Left kidney (tissue), 8 donors: ENCODE measurements at places on chromosomes 12 and 14.

GRCh38 chr12:53208877-53209463, 1.9 kb upstream of the ITGB7 start:
- no peak for DNase-seq

DNA sequence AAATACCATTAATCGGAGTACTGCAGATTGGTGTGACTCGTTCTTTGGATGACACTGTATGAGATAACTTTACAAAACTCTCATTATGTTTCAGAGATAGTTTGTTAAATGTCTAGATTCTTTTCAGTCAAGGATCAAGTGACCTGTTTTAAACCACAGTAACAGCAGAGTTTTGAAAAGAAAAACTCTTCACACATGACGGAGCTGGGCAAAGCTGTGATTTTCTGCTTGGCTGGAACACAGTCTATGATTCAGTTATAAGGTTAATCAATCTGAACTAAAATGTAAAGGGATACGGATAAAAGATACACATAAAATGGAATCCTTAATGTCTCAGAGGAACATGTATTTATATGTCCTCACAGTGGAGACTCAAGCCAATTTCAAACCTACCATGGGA, 573.2 kb downstream of the PRKD1 start:
- DNase-seq: no peak

DNA sequence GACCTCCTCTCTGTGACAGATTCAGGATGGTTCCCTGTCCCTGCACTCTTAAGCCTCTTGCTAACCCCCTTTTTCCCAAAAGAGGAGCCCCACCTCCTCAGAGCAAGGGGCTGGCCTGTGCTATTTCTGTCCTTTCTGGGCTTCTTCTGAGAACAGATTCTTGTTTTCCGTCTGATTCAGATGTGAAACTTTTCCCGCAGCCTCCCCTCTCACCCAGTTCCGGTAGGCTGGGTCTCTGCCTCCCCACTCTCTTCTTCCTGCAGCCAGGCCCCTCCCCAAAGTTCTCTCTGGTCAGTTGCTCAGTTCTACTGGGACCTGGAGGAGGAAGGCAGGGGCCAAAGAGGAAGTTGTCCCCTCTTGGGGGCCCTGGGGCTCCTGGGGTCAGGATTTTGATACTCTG, 11.8 kb downstream of the PDE1B start:
- DNase-seq: no peak

GRCh38 chr12:15146585-15146984, 74.6 kb downstream of the RERG start:
- no peak for DNase-seq

GRCh38 chr12:9027161-9028059, 38.1 kb downstream of the KLRG1 start:
- DNase-seq: no peak

DNA sequence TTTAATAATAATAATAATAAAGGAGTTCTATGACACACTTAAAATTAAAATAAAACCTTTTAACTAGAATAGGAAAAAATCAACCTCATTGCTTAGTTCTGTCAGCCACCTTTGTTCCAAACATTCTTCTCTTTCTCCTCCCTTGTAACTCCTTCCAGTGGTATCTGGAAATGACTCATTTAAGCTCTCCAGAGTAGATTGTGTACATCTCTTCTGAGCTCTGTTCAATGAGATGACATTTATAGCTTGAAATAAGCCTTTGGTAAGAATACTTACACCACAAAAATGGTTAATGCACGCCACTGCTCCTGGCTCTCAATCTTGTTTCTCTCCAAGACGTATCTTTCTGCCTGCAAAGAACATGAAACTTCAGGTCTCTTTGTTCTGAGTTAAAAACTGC, 70.3 kb downstream of the STAB2 start:
- no peak for DNase-seq

- peak; percentile 79 for DNase-seq
These were observed 38.3 kb downstream of the ATF7IP start for GRCh38 chr12:14403711-14404196.

DNA sequence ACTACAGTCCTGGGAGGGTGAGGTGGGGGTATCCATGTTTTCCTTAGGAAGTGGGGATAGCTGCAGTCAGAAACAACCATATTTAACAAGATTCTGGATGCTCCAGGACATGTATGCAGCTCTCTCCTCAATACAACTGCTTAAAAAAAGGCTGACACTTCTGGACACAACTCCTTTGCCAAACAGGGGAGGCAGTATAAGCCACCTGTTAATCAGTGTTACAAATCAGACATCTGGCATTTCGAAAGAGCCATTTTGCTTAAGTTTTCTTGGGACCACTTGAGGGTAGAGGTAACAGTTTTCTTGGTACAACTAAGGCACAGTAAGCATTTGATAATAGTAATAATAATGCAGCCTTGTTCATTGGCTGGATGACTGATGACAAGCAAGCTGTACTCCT, 47.1 kb downstream of the RPGRIP1 start:
- DNase-seq: no peak

- peak; percentile 38 for DNase-seq
These were observed 46.5 kb upstream of the TSPAN11 start for GRCh38 chr12:30880061-30880460.

- peak; percentile 24 for DNase-seq
These were observed 58.6 kb downstream of the TBX3 start for GRCh38 chr12:114625294-114625851.

- no peak for DNase-seq
These were observed 360.5 kb downstream of the APAF1 start for GRCh38 chr12:99005601-99006000.

DNA sequence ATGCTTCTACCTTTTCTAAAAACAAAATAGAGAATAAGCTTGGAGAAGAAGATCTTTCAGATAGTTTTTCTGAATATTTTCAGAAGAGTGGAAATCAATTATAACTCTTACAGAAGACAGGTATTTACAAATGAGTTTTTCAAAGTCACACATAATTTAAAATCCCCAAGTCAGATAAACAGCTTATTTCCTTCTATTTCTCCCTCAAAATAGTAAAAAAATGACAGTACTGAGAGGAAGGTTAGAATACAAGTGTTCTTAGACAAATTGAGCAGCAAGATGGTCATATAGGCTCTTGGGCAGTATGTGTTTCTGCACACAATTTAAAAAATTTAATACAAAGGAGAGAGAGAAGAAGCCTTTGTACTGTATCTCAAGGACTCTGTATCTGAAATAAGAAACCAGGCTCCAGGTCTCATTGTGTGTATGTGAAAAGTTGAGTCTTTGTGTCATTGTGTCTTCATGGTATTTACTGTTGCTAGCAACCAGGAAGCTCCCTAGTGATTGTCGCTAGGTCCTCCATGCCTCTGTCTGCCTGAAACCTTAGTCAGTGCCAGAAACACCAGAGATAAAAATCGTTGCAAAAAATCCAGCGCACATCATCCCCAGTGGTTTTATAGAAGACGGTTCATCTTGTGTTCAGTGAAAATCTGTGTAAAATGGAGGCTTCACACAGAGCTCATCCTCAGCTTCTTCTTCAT, 12.9 kb upstream of the TUBA1A start:
- no peak for DNase-seq

GRCh38 chr14:69318901-69319475, 59.0 kb downstream of the GALNT16 start:
- no peak for DNase-seq

GRCh38 chr12:99059824-99060511, 414.9 kb downstream of the APAF1 start:
- peak; percentile 42 for DNase-seq

DNA sequence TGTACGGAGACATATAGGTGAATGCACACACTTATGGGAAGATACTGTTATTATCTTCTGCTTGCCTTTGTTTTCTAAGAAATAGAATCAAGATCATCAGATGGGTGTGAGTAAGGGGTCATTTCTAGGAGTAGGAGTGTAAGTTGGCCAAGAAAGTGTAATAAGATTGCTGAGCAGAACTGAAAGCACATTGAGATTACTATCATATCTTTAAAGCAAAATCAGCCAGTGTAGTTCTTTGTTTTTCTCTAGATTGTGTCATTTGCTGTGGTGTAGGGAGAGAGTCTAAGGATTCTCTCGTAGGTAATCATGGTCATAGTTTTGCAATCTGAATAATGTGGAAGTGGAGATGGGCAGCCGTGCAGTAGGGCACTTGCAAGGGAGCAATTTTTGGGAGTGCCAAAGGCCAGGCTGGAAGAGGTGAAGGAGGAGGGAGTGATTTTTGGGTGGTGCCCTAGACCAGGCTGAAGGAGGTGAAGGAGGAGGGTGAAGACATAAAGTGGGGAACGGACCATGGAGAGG, 131.6 kb downstream of the RGS6 start:
- no peak for DNase-seq

DNA sequence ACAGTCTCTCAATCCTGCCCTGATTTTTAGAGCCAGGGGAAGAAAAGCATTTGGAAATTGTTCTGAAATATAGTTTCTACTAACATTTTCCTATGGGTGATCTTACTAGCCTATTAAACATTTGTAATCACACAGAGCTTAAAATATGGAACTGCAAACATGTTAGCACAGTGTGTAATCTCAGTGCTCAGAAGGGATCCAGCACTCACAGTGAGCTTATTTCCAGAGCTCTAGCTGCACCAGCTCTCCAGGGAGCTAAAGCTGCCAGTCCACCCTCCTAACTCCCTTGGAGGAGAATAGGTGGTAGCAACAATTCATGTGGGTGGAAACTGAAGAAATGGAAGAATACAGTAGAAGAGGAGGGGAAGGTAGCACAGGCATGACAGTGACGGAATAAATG, 64.9 kb upstream of the SYT1 start:
- DNase-seq: no peak

DNA sequence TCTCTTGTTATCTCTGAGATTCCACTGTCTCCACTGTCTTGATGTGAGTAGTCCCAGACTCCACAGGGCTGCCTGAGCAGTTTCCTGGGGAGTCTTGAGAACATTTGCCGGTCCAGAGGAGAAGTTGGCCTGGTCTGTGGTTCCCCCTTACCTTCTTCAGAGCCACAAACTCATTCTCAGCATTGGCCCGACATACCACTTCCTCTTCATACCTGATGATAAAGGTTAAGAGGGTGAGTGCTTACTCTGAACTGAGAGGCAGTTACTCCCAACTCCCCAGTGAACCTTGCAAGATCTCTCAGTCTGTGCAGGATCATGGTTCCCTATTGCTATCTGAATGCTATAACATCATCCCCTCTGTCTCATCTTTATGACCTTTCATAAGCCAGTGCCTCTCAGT, 2.6 kb downstream of the KRT84 start:
- no peak for DNase-seq

GRCh38 chr12:6122201-6122600, 2.3 kb downstream of the VWF start:
- no peak for DNase-seq

DNA sequence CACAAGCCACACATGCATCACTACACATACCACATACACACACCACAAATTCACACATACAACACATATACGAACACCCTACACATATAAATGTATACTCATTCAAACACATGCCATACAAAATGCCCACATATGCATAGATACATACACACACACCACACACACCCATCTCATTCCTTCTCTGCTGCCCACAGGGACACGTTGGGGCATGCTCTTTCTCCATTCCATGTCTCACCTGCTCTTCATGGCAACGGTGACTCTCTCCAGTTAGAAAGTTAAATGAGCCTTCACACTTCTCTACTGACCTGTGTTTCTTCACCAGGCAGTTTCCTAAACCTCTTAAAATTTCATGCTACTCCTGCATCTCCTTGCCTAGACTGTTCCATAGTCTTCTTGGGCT, 1194.8 kb downstream of the BCL11B start:
- DNase-seq: no peak

DNA sequence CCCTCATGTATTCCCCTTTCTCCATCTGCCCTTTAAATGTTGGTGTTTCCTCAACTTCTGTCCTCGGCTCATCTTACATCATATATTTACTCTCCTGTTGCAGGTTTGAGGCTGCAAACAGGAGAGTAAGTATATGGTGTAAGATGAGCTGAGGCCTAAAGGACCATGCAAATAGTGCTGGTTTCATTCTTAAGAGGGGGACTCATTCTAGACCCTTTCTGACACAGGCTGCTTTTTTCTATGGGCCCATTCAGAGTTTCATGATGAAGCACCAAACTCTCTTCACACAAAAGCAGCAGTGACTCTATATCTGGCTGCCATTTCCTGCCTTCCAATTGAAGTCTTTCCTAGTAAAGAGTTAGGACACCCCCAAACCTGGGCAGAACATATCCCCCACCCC, 218.5 kb downstream of the PHLDA1 start:
- no peak for DNase-seq

DNA sequence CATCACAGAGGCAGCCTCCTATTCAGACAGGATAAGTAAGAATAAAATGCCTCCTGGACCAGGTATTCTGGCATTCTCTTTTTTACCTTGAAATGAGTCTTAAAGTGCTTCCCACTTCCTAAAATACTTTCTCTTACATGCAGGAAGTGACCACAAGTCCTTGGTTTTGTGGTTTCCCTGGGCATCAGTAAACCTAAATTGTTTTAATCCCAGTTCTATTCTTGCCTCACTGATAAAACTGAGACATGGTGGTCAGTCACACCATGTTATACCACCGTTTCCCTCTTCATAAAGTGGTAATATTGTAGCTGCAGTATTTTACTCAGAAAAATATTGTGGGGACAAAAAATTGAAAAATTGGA, 1.2 kb upstream of the SALL2 start:
- DNase-seq: no peak

DNA sequence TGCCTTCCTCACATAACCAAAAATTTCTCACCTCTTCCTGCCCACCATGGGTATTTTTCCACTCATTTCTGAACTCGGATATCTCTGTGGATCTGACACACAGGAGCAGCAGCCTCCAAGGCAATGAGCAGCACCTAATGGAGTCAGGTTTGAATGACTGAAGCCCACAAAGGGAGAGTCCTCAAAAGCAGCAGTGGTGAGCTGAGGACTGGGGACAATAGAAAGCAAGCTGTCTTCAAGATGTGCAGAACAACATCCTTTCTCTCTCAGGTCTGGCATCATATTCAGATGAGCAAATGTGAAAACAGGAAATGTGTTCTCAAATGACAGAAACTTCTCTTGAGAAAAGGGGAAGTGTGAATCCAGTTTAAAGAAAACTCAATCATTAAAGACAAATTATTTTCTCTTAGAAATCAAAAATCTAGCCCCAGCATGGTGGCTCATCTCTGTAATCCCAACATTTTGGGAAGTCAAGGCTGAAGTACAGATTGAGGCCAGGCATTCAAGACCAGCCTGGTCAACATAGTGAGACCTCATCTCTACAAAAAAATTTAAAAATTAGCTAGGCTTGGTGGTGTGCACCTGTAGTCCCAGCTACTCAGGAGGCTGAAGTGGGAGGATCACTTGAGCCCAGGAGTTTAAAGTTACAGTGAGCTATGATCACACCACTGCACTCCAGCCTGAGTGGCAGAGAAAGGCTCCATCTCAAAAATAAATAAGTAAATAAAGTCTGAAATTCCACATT, 54.2 kb downstream of the C12orf42 start:
- no peak for DNase-seq
